ENCODE measurements at places on chromosomes 16 and 17. TPM values are rescaled to one million over a fixed set of nuclear protein-coding genes. Genes with fewer than 3 reads are reported as not detected.

Gene KRTAP9-2
- not detected for total RNA-seq

Gene NIP7
- total RNA-seq = 13.6 TPM

Gene TAX1BP3
- total RNA-seq = 99.3 TPM

Gene ZMYND15
- total RNA-seq = not detected

Gene TBC1D3B
- total RNA-seq = 3.2 TPM

Gene DHRS13
- 4.4 TPM for total RNA-seq

Gene NPTX1
- total RNA-seq = 37.2 TPM

Gene PYY
- not detected for total RNA-seq

Gene TMEM235
- total RNA-seq = not detected

Gene CIBAR2
- not detected for total RNA-seq

Gene TPSB2
- not detected for total RNA-seq

Gene CCL4L2
- not detected for total RNA-seq

Gene CCP110
- 8.0 TPM for total RNA-seq

Gene C1QTNF1
- 4.7 TPM for total RNA-seq

Gene PPM1E
- total RNA-seq = not detected

Gene ARHGDIG
- total RNA-seq = 0.77 TPM

Gene MEFV
- total RNA-seq = under 0.01 TPM

Gene RAB37
- 0.60 TPM for total RNA-seq

Gene KCNG4
- total RNA-seq = not detected

Gene OTOP3
- not detected for total RNA-seq

Gene RAI1
- total RNA-seq = 4.3 TPM

Gene LRRC37A
- 1.7 TPM for total RNA-seq

Gene CTRL
- 2.3 TPM for total RNA-seq

Gene EPOP
- total RNA-seq = 0.09 TPM

Gene SHBG
- 0.47 TPM for total RNA-seq

Gene DPEP1
- total RNA-seq = 0.26 TPM

Gene WNT9B
- total RNA-seq = not detected

Gene C16orf92
- total RNA-seq = not detected

Gene ANKRD40CL
- total RNA-seq = not detected

Gene AATK
- 0.32 TPM for total RNA-seq

Gene CDK5R1
- total RNA-seq = 0.32 TPM

Gene TENT4B
- total RNA-seq = 6.2 TPM

Gene HOXB9
- not detected for total RNA-seq

Gene ZPBP2
- not detected for total RNA-seq

Gene TLCD1
- total RNA-seq = 3.3 TPM

Gene NGFR
- total RNA-seq = 0.26 TPM

Gene CD300LF
- not detected for total RNA-seq

Gene PRSS33
- total RNA-seq = not detected

Gene KRT33A
- total RNA-seq = not detected

Gene APRT
- total RNA-seq = 40.3 TPM

Gene APOBR
- total RNA-seq = not detected

Gene SLC6A4
- under 0.01 TPM for total RNA-seq

Gene G6PC1
- not detected for total RNA-seq

Gene CEP295NL
- total RNA-seq = 2.8 TPM

Data from bronchial smooth muscle cell (primary cell).